ENCODE measurements at places on chromosomes 5 and 9. TPM values are rescaled to one million over a fixed set of nuclear protein-coding genes. Genes with fewer than 3 reads are reported as not detected.

The OR1L6 gene
- not detected for total RNA-seq

The CCDC180 gene
- 10.6 TPM for total RNA-seq

The NTRK2 gene
- total RNA-seq, result 134 TPM

The KCNT1 gene
- not detected for total RNA-seq

- DNase-seq, result no peak
These were observed 14.0 kb downstream of the FGFR4 start for GRCh38 chr5:177100714-177101121.

DNA sequence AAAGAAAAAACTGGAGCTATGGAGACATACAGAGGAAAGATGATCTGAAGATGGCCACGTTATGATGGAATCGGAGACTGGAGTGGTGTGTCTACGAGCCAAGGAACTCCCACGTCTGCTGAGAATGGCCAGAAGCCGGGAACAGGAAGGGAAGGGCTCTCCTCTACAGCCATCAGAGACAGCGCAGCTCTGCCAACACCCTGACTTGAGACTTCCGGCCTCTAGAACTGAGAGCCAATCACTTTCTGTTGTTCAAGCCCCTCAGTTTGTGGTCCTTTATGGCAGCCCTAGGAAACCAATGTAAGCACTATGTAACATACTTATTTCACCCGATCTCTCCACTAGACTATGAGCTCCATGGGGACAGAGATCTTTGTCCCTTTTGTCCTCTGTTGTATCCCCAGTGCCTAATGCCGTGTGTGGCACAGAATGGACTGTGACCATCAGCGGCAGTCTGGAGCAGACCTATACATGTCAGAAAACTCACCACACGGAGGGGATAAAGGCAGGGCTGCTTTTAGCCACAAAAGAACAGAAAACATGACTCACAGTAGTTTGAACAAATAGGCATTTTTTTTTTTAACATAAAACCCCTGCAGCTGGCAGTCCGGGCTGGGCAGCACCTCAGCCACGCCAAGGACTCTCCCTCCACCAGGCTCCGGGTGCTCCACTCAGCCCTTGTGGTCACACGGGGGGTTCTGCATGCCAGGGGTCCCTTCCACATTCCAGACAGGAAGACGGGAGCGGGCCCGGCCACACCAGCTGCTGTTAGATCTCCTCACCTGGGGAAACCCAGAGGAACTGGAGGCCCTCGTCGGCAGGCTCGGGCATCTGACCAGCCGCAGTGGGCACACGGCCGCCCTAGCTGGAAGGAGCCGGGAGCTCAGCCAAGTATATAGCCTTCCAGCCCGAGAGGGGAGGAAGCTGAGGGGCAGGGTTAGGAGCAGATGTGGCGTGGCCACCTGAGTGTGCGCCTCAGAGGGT lies 16.1 kb upstream of the MXD3 start:
- no peak for DNase-seq

DNA sequence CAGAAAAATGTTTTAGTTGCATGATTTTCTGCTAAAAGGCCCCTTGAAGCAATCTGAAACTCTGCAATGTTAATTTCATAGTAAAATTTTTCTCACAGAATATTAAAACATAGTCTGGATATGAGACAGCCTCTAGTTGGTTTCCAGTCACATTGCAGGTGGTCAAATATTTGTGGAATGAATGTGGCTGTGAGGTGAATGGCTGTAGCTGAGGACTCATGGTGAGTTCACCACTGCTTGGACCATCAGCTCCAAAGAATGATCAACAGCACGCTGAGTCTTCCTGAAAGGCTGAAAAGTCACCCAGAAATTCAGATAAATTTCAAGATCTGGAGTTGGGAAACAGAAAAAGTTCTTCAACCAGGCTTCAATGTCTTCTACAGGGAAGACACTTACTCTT lies 79.8 kb downstream of the MAT2B start:
- no peak for DNase-seq

DNA sequence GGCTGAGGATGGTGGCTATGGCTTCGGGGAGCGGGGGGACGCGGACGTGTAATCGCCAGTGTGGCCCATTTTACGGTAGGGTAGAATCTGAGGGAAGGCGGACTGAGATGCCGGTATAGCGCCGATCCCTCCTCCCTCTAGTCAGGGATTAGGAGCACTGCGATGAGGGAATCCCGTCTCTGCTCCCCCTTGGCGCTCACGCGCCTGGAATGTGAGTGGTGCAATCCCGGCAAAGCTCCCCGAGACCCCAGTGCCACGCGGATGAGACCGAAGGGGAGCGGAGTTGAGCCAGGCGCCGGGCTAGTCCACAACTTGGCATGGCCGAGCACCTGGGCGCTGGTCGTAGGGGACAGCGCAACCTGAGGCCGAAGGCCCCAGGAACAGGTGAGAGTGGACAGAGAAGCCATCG lies 2.2 kb downstream of the NPR3 start:
- DNase-seq, result no peak

DNA sequence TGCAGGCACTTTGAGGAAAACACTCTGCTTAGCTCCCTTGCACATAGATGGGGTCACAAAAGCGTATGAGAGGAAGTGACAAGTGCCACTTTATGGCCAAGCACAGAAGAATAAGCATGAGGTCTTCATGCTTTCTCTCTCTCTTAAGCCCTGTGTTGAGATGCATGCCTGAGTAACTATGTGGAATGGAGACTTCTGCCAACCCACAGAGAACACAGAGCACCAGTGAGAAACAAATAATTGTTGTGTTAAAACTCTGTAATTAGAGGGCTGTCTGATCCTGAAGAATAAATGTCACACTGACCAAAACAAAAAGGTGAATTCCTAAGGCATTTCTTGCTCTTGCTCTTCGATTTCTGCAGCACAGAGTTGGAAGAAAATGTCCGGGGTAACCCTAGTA lies 488.5 kb downstream of the CTNND2 start:
- DNase-seq, result no peak

DNA sequence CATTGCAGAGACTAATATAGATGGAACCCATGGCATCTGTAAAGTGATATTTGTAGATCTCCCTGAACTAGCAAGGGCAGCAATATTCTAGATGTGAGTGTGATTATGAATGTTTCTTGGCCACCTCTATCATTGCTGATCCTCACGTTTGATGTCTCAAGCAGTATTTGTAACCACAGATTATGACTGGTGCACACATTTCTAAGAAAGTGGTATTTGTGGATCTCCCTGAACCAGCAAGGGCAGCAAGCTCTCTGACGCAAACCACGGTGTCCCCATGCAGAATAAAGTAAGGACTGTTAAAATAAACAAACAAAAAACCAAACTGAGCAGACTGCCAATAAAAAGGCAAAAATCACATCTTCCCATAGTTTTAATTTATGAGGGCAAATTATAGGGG lies 301.3 kb downstream of the CSNK1G3 start:
- no peak for DNase-seq

DNA sequence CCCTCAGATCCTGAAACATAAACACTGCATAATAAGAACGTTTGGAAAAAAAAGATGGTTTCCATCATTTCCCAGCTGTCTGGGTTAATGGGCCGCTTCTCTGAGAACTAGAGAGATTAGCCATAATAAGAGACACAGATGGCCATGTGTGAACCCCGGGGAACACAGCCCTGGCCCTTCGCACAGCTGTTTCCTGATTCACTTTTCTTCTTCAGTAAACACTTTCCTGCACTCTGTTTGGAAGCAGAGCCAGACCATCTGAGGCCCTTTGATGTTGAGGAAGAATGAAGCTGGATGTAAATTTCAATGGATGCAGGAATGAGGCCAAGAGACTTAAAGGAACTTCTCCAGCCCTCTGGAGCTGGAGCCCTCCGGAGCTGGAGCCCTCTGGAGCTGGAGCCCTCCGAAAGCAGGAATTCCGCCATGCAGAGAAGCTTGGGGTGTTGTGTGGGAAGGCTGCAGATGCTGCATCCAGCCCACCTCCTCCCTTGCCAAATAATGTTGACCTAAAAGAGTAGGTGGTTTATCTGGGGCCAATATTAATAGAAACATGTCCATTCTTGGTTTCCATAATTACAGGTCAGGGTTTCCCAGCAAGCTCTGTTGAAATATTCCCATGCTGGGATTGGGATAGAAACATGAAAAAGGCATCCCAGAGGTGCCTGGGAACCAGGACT lies 218.9 kb downstream of the NXNL2 start:
- no peak for DNase-seq

DNA sequence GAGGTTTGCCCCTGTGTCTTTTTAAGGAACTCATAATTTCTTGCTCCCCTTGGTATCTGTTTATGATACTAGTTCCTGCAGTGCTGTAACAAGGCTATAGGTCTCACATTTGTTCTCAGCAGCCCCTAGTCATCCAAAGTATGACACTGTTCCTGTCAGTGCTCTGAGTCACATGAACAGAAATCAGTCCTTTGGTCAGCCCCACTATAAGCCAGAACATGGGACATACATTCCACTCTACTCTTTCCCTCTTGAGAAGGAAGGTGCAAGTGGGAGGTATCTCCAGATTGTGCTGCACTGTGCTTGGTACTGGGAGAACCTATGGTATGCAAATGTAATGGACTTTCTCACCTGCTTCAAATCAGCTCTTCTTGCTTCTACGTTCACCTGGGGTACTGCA lies 87.0 kb downstream of the IARS1 start:
- DNase-seq, result no peak

- DNase-seq, result no peak
These were observed 1.4 kb downstream of the MLLT3 start for GRCh38 chr9:20620650-20621470.

GRCh38 chr9:714675-715074 lies 126.8 kb upstream of the DMRT1 start:
- no peak for DNase-seq

Measured in breast epithelium (tissue), 4 donors.